ENCODE measurements at places on chromosomes 16 and 17. TPM values are rescaled to one million over a fixed set of nuclear protein-coding genes. Genes with fewer than 3 reads are reported as not detected.
A peak's percentile ranks its signal among the peaks of the same experiment; 100 is the strongest.

- no peak for DNase-seq
- no peaks in the 10 kb centered on the region for H3K36me3 ChIP-seq
- peak overlapping the region; percentile 63 for H3K4me3 ChIP-seq
- peak overlapping the region; percentile 82 for H3K27ac ChIP-seq
Observed at GRCh38 chr16:85612191-85612800, 826 bp upstream of the GSE1 start.

Gene MT1M
- 1.8 TPM for total RNA-seq

DNA sequence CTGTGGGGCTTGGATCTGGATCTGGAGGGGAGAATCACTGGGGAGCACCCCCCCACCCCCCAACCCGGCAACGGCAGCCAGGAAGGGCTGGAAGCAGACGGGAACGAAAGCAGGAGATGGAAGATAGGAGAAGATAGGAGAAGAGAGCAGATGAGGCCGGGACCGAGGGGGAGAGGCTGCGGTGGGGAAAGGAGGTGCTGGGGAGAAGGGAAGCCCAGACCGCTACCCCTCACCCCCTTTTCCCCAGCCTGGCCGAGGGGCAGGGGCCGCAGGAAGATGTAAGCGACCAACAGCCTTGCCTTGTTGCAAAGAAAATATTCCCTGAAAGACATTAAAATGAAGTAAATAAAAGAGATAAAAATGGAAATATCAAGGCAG lies 26.8 kb upstream of the CBFA2T3 start:
- H3K27me3 ChIP-seq: no peaks in the 10 kb centered on the region
- H3K36me3 ChIP-seq: no peaks in the 10 kb centered on the region
- no peak overlapping the region for H3K27ac ChIP-seq
- DNase-seq: no peak

GRCh38 chr16:67277294-67277998 lies 1.9 kb upstream of the PLEKHG4 start:
- peaks cover 6% of the 10 kb centered on the region for H3K4me1 ChIP-seq
- H3K36me3 ChIP-seq: no peaks in the 10 kb centered on the region
- H3K27ac ChIP-seq: peak overlapping the region; percentile 48
- peak overlapping the region; percentile 43 for H3K4me3 ChIP-seq
- DNase-seq: peak; percentile 81

Gene TBC1D28
- total RNA-seq: not detected

DNA sequence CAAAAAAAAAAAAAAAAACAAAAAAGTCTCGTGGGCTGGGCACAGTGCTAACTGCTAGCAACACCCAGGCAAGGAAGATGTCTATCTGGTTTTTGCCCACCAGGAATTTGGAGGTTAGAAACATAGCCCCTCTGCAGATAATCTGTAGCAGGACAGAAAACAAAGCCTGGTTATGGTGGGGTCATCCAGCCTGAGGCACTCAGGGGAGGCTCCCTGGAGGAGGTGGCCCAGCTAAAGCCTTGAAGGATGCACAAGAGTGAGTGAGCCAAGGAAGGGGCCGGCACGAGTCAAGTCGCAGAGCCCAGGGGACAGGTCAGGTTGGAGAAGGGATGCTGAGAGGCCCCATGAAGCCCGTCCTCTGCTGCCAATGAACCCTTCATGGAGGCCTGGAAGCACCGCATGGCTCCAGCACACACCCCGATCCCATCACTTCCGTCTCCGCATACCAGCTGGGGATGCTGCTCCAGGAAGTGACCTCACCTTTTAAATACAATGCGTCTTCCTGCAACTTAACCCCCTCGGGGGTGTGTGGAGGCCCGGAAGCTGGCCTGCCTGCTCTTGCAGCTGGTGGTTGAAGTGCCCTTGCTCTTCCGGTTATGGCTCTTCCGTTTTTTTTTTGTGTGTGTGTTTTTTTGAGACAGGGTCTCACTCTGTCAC lies 86.5 kb downstream of the ENGASE start:
- no peak for DNase-seq
- H3K27ac ChIP-seq: no peak overlapping the region
- no peaks in the 10 kb centered on the region for H3K36me3 ChIP-seq
- no peaks in the 10 kb centered on the region for H3K4me1 ChIP-seq
- peaks cover 3% of the 10 kb centered on the region for H3K27me3 ChIP-seq
- no peak overlapping the region for H3K4me3 ChIP-seq

DNA sequence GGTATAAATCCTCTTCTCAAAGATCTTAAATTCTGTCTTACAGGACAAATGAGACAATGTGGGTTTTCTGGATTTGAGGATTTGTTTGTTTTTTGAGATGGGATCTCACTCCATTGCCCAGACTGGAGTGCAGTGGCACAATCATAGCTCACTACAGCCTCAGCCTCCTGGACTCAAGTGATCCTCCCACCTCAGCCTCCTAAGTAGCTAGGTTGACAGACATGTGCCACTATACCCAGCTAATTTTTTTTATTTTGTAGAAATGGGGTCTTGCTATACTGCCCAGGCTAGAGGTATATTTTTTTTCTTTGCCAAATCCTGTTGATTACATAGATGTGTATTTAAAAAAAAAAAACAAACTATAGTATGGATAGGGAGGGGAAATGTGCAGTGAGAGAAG lies 31.8 kb upstream of the SDR42E2 start:
- H3K27ac ChIP-seq: no peak overlapping the region
- no peaks in the 10 kb centered on the region for H3K4me1 ChIP-seq
- H3K4me3 ChIP-seq: no peak overlapping the region
- H3K36me3 ChIP-seq: no peaks in the 10 kb centered on the region
- no peak for DNase-seq
- no peaks in the 10 kb centered on the region for H3K27me3 ChIP-seq

Gene FOXN1
- not detected for total RNA-seq

- no peaks in the 10 kb centered on the region for H3K36me3 ChIP-seq
- H3K4me1 ChIP-seq: no peaks in the 10 kb centered on the region
- no peak overlapping the region for H3K4me3 ChIP-seq
Observed at GRCh38 chr17:22265807-22266206, 573.5 kb downstream of the KCNJ18 start.

Gene ANKS3
- 26.6 TPM for total RNA-seq

Gene PRPSAP2
- 25.3 TPM for total RNA-seq

DNA sequence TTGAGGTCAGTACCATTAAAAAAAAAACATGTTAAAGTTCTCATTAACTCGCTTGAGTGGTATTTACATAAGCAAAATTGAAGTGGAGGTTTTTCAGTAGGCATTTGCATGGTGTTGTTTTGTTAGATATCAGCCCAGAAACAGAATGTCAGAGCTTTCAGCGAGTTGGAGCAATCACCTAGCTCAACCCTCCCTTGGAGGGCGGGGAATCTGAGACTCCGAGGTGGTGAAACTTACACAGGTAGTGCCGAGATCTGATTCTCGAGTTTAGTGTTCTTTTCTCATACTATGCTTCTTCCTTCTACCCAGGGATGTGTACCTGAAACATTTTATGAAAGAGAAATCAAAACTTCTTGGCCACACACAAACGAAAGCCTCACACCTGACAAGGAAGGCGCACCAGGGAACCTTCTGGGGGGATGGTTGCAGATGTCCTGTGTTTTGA lies 6.6 kb downstream of the SEC14L1 start:
- H3K36me3 ChIP-seq: peaks cover 43% of the 10 kb centered on the region
- peaks cover 88% of the 10 kb centered on the region for H3K4me1 ChIP-seq
- no peak for DNase-seq
- H3K27me3 ChIP-seq: no peaks in the 10 kb centered on the region
- no peak overlapping the region for H3K4me3 ChIP-seq
- H3K27ac ChIP-seq: peak overlapping the region; percentile 99

- no peak overlapping the region for H3K27ac ChIP-seq
- DNase-seq: no peak
Observed at GRCh38 chr16:58339452-58339981, 44.7 kb upstream of the PRSS54 start.

- DNase-seq: no peak
- H3K4me1 ChIP-seq: peaks cover 27% of the 10 kb centered on the region
- peak overlapping the region; percentile 77 for H3K27ac ChIP-seq
- H3K4me3 ChIP-seq: peak overlapping the region; percentile 96
Observed at GRCh38 chr17:35243561-35244340, 879 bp downstream of the SLFN5 start.

Gene HBM
- total RNA-seq: not detected

Gene NOD2
- total RNA-seq: not detected

- no peak overlapping the region for H3K27ac ChIP-seq
- no peak for DNase-seq
Observed at GRCh38 chr16:1895949-1896675, 22.1 kb downstream of the HS3ST6 start.

- H3K27me3 ChIP-seq: no peaks in the 10 kb centered on the region
- peak; percentile 27 for DNase-seq
- H3K36me3 ChIP-seq: no peaks in the 10 kb centered on the region
- H3K4me1 ChIP-seq: no peaks in the 10 kb centered on the region
- no peak overlapping the region for H3K4me3 ChIP-seq
Observed at GRCh38 chr17:5883775-5884665, 186.2 kb upstream of the WSCD1 start.

- 0 out of 2 replicates have a peak, but pooled peaks cover 4% of the 10 kb centered on the region for H3K36me3 ChIP-seq
- H3K4me3 ChIP-seq: peak overlapping the region; percentile 92
- H3K27ac ChIP-seq: peak overlapping the region; percentile 93
Observed at GRCh38 chr16:11915114-11915643, 577 bp downstream of the GSPT1 start.

DNA sequence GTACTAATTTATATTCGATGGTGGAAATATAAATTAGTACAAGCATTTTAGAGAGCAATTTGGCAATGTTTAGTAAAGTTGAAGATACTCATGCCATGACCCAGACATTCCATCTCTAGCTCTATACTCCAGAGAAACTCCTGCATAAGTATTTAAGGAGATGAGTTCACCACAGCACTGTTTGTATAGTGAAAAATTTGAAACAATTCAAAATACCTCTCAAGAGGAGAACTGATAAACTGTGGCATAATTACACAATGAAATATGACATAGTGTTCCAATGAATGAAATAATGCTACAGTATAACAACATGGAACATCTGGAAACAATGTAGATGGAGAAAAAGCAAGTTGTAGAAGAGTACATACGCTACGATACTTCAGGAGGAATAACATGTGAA lies 48.6 kb upstream of the IRX3 start:
- peaks cover 2% of the 10 kb centered on the region for H3K27me3 ChIP-seq
- H3K36me3 ChIP-seq: no peaks in the 10 kb centered on the region
- DNase-seq: no peak
- no peak overlapping the region for H3K27ac ChIP-seq
- no peaks in the 10 kb centered on the region for H3K4me1 ChIP-seq

DNA sequence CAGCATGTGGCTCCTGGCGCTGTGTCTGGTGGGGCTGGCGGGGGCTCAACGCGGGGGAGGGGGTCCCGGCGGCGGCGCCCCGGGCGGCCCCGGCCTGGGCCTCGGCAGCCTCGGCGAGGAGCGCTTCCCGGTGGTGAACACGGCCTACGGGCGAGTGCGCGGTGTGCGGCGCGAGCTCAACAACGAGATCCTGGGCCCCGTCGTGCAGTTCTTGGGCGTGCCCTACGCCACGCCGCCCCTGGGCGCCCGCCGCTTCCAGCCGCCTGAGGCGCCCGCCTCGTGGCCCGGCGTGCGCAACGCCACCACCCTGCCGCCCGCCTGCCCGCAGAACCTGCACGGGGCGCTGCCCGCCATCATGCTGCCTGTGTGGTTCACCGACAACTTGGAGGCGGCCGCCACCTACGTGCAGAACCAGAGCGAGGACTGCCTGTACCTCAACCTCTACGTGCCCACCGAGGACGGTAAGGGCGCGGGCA lies 645 bp downstream of the NLGN2 start:
- H3K27me3 ChIP-seq: no peaks in the 10 kb centered on the region
- H3K36me3 ChIP-seq: no peaks in the 10 kb centered on the region
- DNase-seq: no peak
- H3K27ac ChIP-seq: no peak overlapping the region
- H3K4me3 ChIP-seq: no peak overlapping the region

- no peak for DNase-seq
- H3K27me3 ChIP-seq: no peaks in the 10 kb centered on the region
- no peak overlapping the region for H3K27ac ChIP-seq
- H3K4me3 ChIP-seq: no peak overlapping the region
- no peaks in the 10 kb centered on the region for H3K4me1 ChIP-seq
Observed at GRCh38 chr16:6558126-6558525, 774.5 kb upstream of the RBFOX1 start.

DNA sequence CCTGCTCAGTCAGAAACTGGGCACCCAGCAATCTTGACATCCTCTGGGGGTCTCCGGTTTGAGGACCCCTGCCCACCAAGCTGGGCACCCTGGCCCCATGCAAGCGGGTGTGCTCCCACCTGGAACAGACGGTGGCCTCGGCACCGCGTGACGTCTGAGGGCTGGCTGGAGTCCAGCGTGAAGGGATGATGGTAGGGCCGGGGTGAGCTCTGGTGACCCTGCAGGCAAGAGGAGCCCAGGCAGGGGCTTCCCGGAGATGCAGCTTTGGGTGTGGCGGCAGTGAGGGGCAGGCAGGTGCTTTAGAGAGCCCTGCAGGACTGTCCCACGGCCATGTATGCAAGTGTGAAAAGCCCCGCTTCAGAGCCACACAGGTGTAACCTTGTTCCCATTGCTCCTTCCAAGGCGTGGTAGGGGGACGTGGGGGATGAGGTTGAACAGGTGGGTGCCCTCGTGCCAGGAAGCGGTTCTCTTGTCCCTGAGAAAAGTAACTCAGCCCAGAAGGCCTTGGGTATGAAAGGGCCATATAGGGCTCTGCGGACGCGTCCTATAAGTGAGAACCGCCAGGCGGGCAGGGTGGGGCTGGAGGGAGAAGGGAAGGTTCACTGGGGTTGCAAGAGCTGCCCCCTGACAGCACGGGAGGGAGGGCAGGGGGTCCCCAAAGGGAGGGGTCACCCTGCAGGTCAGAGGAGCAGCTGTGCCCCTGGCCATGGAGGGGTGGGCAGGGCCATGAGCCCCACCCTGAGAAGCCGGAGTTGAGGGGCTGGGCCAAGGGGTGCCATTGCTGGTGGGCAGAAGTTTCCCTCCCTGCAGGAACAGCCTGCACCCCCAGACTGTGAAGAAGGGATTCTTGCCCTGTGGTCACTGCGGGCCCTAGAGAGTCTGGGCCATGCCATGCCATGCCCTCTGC lies 9.2 kb downstream of the RGS11 start:
- H3K4me3 ChIP-seq: no peak overlapping the region
- no peaks in the 10 kb centered on the region for H3K36me3 ChIP-seq
- DNase-seq: no peak
- no peaks in the 10 kb centered on the region for H3K27me3 ChIP-seq

GRCh38 chr16:66871840-66872239 lies 8.5 kb upstream of the PDP2 start:
- DNase-seq: no peak
- no peak overlapping the region for H3K4me3 ChIP-seq
- peak overlapping the region; percentile 34 for H3K27ac ChIP-seq

Measured in Panc1 (cell line).